Aorta (tissue), 5 donors: ENCODE measurements at places on chromosomes 16 and 17. TPM values are rescaled to one million over a fixed set of nuclear protein-coding genes. Genes with fewer than 3 reads are reported as not detected.

NPB gene
- 0.58 TPM for total RNA-seq

DNA sequence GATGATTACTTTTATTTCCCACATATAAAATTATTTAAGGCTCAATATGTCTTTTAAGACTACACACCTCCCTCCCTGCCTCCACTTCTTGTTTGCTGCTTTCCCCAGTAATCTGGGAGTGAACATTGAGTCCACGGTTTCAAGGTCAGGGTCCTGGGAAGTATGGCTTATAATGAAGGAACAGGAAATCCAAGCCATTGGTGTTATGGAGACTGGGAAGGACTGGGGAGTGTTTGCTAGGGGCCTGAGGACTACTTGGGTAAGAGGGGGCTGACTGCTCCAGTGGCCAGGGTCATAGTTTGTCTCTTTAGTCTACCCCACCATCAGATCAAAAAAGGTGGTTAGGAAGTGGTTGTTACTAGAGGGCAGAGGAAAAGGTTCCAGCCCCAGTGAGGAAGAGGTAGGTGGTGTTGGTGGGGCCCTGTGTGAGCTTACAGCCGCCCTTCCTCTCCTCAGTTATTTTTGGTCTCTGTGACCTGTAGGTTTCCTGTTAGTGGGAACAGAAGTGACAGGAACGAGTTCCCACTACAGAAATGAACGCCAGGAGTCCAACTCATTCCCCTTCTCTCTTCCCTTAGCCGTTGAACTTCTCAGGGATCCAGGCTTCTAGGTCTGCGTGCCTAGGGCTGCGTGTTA, 742 bp upstream of the SLC16A13 start:
- no peak for DNase-seq

GRCh38 chr16:25051406-25052150, 36.4 kb upstream of the ARHGAP17 start:
- DNase-seq, result no peak

DNA sequence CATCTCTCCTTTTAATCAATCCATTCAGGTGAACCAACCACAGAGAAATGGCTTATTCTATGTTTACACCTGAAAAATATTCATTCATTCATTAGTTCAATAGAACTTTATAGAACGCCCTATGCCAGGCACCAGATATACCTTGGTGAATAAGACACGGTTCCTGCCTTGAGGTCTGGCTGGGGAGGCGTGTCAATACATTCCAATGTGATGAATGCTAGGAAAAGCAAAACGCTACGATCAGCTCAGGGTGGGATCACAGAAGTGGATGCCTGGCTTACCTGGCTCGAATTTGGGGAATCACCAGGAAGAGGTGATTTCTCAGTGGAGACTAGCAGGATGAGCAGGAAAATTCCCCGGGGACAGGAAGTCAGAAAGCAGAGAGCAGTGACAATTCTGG, 17.5 kb upstream of the WFIKKN2 start:
- no peak for DNase-seq

WFDC1 gene
- 33.5 TPM for total RNA-seq

HOXB3 gene
- 62.9 TPM for total RNA-seq

GRCh38 chr16:84827897-84828296, 8.1 kb downstream of the CRISPLD2 start:
- DNase-seq, result no peak

GRCh38 chr16:78425281-78425680, 325.8 kb downstream of the WWOX start:
- no peak for DNase-seq

DNA sequence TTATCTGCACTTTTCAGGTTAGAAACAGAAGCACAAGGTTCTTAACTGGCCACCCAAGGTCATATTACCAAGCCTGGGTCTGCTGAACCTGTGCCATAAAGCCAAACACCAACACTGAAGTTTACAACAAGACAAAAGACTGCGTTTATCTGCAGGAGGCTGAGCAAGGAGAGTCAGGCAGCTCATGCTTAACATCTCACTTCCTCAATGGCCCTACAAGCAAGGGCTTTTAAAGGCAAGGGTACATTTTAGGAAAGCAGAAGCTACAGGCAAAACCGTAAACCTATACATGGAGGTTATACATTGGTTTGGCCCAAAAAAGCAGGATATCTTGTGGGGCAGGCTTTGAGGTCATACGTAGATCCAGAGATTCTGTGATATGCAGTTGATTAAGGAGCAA, 91.2 kb downstream of the GNAO1 start:
- DNase-seq, result no peak

DNA sequence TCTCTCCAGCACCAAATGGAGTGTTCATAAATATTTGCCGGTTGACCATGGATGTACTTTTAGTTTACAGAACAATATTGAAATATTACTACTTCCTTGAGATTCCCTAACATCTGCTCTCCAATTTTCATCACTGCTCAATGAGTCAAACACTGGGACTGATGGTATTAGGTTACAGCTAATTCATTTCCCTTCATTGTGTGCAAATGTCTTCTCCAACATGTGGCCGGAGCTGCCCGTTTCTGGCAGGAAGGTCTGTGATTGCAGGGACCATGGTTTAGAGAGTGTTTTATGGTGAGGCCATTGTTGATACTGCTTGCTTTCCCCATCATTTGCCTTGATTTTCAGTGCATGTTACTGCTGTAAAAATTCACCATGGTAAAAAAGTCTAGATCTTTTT, 209.3 kb downstream of the HS3ST3B1 start:
- no peak for DNase-seq

DNA sequence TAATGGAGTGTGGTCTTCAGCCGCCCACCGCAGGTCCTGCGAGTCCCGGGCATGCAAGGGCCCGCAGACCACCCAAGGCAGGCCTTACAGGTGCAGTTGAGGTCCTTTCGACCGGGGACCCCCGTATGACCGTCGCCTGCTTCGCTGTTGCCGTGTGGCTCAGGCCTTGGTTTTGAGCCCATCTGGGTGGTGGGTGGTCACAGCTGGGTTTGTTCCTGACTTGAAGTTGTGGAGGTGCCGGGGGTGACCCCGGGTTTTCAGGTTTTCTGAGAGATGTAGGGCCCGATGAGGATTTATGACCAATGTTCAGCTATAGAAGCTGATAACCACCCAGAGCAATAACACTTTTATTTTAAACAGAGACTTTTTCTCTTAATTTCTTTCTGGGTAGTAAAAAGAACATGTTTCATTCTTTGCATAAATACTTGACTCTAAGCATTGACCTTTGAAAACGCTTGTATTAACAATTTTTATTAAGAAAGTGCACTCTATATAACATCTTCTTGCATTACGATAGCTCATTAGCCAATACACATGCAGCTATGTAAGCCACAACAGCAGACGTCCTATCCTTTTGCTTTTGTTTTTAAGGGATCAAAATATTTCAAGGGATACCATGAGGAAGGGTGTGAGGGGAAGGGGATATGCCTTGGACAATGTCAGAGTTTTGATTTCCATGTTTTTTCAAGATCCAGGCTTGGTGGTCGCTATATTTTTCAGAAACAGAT, 1.9 kb downstream of the FOXL1 start:
- DNase-seq, result no peak

CIBAR2 gene
- 0.57 TPM for total RNA-seq

- DNase-seq, result no peak
Measured at GRCh38 chr17:35890774-35891155, 10.6 kb upstream of the CCL5 start.

- no peak for DNase-seq
Measured at GRCh38 chr17:65886315-65887245, 305.4 kb downstream of the CEP112 start.

PLXDC1 gene
- total RNA-seq, result 39.1 TPM

CLEC18C gene
- 1.1 TPM for total RNA-seq

KIFC3 gene
- total RNA-seq, result 80.1 TPM

ADAD2 gene
- total RNA-seq, result 0.33 TPM

DNA sequence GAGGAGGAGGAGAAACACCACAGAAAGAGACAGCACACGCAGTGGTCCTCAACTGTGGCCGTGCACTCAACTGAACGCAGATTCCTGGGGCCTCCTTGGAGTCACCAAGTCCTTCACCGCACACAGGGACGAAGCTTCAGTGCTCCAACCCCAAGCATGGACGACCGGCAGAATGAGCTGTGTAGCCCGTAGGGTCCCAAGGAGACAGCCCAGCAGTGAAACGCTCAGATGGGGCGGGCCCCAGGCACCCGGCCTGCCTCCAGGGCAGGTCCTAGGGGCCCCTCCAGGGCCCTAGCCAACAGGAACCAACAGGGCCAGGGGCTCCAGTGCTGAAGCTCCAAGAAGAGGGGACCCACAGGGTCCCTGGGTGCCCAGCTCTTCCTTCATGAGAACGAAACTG, 13.2 kb downstream of the RAB40B start:
- no peak for DNase-seq

GRCh38 chr16:27726621-27727261, 176.8 kb downstream of the KATNIP start:
- DNase-seq, result peak; percentile 57

DNA sequence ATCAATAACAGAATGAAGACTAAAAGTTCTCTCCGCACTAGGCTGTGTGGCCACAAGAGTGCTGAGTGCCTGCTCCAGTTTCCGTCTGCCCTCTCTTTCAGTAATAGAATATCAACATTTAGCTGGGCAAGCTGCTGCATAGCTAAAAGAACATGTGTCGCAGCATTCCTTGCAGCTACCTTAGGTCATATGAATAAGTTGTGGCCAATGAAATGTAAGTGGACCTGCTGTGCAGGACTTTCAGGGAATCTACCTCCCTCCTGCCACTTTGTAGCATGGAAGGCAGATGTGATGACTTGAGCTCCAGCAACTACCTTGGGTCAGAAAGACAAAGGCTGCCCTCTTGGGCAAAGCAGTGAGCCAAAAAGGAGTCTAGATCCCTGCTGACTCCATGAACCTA, 25.4 kb downstream of the SLC39A11 start:
- DNase-seq, result no peak

HOXB9 gene
- total RNA-seq, result 0.39 TPM

DNA sequence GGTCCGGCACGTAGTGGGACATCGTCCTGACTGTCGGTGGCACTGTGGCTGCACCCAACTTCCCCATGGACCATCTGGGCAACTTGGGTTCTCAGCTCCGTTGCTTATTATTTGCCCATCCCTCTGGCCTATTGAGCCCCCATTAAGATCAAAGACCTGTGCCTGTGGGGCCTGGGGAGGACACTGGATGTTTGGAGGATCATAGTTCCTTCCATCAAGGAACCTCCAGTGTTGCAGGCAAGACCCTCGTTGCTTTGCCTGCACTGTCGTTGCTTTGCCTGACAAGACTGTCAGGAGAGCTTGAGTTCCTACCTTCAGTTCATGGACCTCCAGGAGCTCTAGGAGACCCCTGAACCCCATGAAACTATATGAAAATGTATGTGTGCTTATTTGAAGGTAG, 127.2 kb downstream of the CCDC144A start:
- DNase-seq, result no peak

DNA sequence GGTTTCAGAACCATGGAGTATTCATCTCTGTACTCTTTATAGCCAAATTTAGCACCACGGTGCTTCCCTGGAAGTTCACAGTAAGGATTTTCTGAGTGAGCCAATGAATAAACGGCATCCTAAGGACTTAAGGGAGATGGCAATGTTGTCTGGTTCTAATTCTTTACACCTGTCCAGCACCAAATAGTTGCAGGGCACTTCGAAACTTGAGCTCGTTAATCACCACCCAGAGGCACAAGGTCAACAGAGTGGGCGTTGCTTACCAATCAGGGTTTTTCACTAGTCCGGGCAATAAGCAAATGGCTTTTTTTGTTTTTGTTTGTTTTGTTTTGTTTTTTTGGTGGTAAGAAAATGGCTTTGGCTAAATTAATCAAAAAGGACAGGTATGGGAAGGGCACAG, 28.2 kb upstream of the TMEM220 start:
- DNase-seq, result no peak

LLGL2 gene
- 11.1 TPM for total RNA-seq

DNA sequence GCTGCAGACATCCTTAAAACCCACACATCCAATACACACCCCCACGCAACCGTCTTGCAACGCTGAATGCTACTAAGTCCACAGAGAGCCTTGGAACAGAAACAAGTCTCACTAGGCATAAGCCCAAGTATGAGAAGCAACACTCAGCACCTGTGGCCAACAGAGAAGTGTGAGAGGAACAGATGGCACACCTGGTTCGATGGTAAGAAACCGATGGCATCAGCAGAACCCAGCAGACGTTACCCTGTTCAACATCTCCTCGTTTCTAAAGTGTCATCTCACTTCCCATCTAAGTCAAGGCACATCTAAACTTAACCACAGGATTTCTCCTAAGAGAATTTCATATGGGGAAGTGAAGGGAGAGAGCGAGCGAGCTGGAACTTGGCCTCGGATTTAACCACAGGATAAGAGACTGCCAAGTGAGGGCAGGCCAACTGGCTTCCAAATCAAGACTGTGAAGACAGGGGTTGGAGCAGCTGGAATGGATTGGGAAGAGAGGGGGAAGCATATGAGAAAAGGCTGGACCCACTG, 41.0 kb downstream of the NXPH3 start:
- peak; percentile 86 for DNase-seq

G6PC1 gene
- not detected for total RNA-seq

DNA sequence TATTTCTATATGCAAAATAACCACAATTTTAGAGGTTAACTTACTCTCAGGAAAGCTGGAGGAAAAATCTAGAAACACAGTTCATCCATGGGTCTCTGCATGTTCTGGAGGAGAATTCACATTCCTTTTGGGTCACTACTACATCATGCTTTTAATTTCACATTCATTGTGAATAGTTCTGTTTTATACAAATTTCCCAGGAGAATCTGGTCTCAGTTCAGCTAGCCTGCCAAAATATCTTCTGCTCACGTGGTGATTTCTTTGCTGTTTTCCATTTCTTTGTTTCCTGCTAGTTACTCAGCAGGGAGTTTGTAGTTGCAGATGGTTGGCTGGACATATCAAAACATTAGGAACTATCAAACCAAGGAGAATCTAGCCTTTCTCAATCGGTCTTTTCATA, at the start of gene ABCA9:
ABCA9 (minus strand) TSS at position 106 of the 400 bp plus-strand sequence. CDS start 9,801 bp downstream, outside the sequence.
- no peak for DNase-seq
